ENCODE measurements at places on chromosomes 16 and 17. TPM values are rescaled to one million over a fixed set of nuclear protein-coding genes. Genes with fewer than 3 reads are reported as not detected.

DNA sequence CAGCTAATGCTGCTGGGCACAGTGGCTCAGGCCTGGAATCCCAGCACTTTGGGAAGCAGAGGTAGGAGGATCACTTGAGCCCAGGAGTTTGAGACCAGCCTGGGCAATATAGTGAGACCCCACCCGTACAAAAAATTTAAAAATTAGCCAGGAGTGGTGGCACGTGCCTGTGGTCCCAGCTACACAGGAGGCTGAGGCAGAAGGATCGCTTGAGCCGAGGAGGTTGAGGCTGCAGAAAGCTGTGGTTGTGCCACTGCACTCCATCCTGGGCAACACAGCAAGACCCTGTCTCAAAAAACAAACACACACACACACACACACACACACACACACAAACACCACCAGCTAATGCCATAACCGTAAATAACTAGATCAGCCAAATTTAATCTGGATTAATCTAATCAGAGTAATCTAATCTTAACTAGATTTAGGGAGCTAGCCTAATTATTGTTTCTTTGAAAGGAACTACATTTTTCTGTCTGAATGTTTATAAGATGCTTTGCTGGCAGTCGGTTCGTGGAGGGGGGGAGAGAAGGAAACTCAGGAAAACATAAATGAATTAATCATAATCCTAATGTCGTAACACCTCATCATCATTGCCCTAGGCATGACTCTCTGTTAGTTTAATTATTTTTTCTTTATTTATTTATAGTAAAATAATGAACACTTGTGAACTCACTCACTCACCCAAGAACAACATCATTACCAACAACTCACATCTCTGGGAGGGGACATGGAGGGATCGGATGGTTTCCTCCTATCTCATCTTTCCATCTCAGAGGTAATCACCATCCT is 12.5 kb upstream of the RBBP6 start:
- no peaks in the 10 kb centered on the region for H3K4me1 ChIP-seq
- no peak for DNase-seq
- H3K4me3 ChIP-seq, result no peak overlapping the region

DNA sequence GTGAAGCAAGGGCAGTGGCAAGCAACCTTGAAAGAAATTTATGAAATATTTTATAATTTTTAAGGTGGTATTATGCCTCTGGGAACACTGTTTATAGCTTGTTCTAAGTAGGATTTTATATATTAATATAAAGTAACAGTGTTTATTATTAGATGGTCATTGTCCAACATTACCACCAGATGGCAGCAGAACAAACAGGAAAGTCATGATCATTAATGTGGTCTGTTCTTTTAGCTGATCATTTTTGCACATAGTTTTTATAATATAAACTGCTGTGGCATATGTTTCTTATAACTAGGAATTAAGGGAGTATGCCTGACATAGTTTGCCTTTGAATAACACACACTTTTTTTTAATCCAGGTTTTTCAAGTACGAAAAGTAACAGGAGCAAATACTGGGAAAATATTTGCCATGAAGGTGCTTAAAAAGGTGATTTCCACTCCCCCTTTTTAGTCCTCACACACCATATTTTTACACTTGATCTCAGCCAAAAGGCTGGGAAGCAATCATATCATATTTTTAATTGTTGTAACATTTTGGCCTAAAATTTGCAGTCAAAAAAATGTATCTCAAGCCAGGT is 21.4 kb downstream of the RPS6KB1 start:
- H3K27me3 ChIP-seq, result no peaks in the 10 kb centered on the region
- DNase-seq, result peak; percentile 66
- H3K4me1 ChIP-seq, result no peaks in the 10 kb centered on the region
- peaks cover 36% of the 10 kb centered on the region for H3K36me3 ChIP-seq
- no peak overlapping the region for H3K27ac ChIP-seq

The CYB5D1 gene
- total RNA-seq, result 10.5 TPM

GRCh38 chr17:34442387-34443111 is 79.5 kb upstream of the CCL1 start:
- no peak for DNase-seq
- no peak overlapping the region for H3K4me3 ChIP-seq
- no peaks in the 10 kb centered on the region for H3K27me3 ChIP-seq
- H3K36me3 ChIP-seq, result no peaks in the 10 kb centered on the region

The DGKE gene
- 6.2 TPM for total RNA-seq

The ABCC3 gene
- total RNA-seq, result 12.4 TPM

The SDR42E2 gene
- total RNA-seq, result not detected

The ASPHD1 gene
- total RNA-seq, result 1.8 TPM

- no peaks in the 10 kb centered on the region for H3K36me3 ChIP-seq
- DNase-seq, result no peak
- peaks cover 26% of the 10 kb centered on the region for H3K4me1 ChIP-seq
- H3K27me3 ChIP-seq, result peaks cover 95% of the 10 kb centered on the region
- no peak overlapping the region for H3K4me3 ChIP-seq
- H3K27ac ChIP-seq, result peak overlapping the region; percentile 10
Measured at GRCh38 chr17:49000943-49001342, 3.8 kb downstream of the IGF2BP1 start.

- H3K4me3 ChIP-seq, result no peak overlapping the region
- no peaks in the 10 kb centered on the region for H3K4me1 ChIP-seq
Measured at GRCh38 chr16:23847251-23847650, 11.5 kb downstream of the PRKCB start.

The RAB26 gene
- total RNA-seq, result 0.59 TPM

The LGALS9C gene
- total RNA-seq, result not detected

The KLHL10 gene
- 0.36 TPM for total RNA-seq

DNA sequence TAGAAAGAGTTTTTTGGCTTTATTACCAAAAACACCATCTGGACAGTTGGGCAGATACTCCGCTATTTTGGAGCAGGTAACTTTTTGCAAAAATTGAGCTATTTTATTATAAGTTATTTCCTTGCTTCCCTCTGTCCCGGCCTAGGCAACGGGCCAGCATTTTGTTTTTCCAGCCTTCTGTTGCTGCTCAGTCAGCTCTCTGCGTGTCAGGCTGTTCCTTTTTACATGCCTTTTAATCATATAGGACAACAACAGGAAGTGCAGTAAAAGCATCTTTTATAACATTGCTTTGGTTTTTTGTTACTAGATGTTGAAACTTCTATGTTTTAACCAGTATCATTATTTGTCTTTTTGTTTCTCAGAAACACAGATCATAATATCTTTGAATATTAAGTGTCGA is 30.4 kb downstream of the PPM1D start:
- H3K4me1 ChIP-seq, result no peaks in the 10 kb centered on the region
- H3K27ac ChIP-seq, result peak overlapping the region; percentile 31
- no peak overlapping the region for H3K4me3 ChIP-seq

The ADGRG1 gene
- total RNA-seq, result 0.29 TPM

DNA sequence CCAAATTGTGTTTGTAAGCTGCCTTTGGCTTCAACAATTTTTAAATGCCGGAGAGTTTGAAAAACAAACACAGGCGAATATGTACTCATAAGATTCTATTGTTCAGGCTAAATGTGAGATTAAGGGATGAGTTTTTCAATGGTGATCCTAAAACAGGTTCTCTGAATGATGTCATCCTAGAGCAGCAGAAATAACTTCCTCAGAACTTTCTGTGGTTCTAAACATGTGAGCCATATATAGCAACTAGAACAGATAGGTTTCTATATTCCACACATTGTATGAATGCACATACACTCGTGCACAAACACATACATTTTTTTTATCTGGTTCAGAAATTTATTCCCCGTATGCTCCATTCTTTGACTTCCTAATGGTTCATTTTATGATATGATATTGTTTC is 1352.2 kb downstream of the CDH8 start:
- H3K4me3 ChIP-seq, result no peak overlapping the region
- no peaks in the 10 kb centered on the region for H3K4me1 ChIP-seq
- H3K36me3 ChIP-seq, result no peaks in the 10 kb centered on the region
- no peaks in the 10 kb centered on the region for H3K27me3 ChIP-seq

DNA sequence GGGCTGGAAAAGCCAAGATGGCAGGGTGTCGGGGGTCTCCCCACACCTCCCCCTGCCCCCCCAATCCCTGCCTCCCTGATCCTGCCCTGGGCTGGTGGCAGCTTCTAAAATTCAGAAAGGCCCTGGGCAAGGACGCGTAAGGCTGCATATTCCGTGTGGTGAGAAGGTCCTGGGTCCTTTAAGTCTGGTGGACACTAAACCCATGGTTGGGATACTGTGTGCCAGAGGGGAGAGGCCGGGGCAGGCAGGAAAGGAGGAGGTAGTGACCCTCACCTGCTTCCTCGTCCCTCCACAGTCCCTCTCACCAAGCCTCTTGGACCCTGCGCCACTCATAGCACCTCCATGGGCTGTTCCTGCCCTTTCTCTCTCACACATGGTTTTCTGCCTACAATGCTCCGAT is 28.8 kb downstream of the PRKAR1A start:
- no peaks in the 10 kb centered on the region for H3K4me1 ChIP-seq
- no peaks in the 10 kb centered on the region for H3K27me3 ChIP-seq
- no peak for DNase-seq
- no peak overlapping the region for H3K27ac ChIP-seq

DNA sequence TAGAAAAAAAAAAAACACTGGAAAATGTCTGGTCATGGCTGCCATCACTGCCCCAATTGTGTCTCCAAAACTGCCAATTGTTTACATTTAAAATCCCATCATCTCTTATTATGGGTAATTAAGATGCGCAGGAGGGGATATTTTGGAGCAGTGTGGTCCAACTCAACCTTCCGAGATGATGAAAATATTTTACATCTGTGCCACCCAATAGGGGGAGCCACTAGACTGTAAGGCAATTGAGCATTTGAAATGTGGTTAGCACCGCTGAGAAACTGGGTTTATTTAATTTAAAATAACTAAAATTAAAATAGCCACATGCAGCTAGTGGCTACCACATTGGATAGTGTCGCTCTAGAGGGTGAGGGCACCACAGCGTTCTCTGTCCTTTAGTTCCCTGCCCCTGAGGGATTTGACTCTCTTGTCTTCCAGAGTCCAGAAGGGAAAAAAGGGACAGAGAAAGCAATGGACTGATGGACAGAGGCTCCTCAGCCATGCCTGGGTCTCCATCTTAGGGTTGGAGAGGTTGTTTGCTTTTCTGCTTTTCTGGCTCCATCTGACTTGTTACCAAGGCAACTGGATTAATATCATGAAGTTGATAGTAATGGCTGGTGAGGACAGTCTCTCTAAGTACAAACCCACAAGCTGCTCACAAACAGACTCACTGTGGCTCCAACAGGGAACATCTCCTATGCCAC is 3.5 kb downstream of the MPO start:
- peak; percentile 90 for DNase-seq
- H3K36me3 ChIP-seq, result no peaks in the 10 kb centered on the region
- no peak overlapping the region for H3K27ac ChIP-seq
- H3K27me3 ChIP-seq, result no peaks in the 10 kb centered on the region
- H3K4me3 ChIP-seq, result no peak overlapping the region

The WNT3 gene
- 0.88 TPM for total RNA-seq

GRCh38 chr17:81251094-81251708 is 12.1 kb downstream of the NDUFAF8 start:
- no peak for DNase-seq
- H3K27ac ChIP-seq, result no peak overlapping the region
- peaks cover 22% of the 10 kb centered on the region for H3K36me3 ChIP-seq
- no peak overlapping the region for H3K4me3 ChIP-seq
- no peaks in the 10 kb centered on the region for H3K4me1 ChIP-seq

- no peak overlapping the region for H3K4me3 ChIP-seq
- H3K36me3 ChIP-seq, result no peaks in the 10 kb centered on the region
- no peak overlapping the region for H3K27ac ChIP-seq
- no peak for DNase-seq
Measured at GRCh38 chr16:86257546-86257945, 252.8 kb upstream of the FOXF1 start.

GRCh38 chr17:78343187-78343542 is 16.7 kb downstream of the SOCS3 start:
- no peaks in the 10 kb centered on the region for H3K36me3 ChIP-seq
- peak overlapping the region; percentile 97 for H3K27ac ChIP-seq
- no peaks in the 10 kb centered on the region for H3K27me3 ChIP-seq
- peak; percentile 99 for DNase-seq
- peaks cover 26% of the 10 kb centered on the region for H3K4me1 ChIP-seq
- H3K4me3 ChIP-seq, result peak overlapping the region; percentile 71
